Sciatic nerve (tissue), 2 donors: ENCODE measurements at places on chromosomes 2 and 18.

DNA sequence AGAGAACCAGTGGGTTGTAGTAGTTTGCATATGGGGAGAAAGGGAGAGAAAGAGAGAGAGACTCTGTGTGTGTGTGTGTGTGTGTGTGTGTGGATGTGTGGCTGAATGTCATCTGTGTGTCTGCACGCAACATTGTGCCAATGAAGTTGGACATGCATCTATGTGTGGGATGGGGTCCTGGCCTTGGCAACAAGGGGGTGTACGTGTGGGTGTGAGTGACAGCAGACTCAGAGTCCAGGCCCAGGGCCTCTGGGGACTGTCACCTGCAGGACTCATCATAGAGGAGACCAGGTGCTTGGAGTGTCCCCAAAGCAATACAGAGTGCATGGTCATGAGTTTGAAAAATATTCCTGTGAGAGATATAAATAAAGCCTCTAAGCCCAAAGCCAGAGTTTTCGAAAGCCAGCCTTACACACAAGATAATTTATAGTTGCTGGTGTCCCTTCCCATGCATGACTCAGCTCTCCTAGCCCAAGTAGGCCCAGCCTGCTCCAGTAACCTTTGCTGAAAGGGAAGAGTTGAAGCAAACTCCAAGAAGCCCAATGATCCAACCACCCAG is 59.9 kb downstream of the TNP1 start:
- DNase-seq: no peak

DNA sequence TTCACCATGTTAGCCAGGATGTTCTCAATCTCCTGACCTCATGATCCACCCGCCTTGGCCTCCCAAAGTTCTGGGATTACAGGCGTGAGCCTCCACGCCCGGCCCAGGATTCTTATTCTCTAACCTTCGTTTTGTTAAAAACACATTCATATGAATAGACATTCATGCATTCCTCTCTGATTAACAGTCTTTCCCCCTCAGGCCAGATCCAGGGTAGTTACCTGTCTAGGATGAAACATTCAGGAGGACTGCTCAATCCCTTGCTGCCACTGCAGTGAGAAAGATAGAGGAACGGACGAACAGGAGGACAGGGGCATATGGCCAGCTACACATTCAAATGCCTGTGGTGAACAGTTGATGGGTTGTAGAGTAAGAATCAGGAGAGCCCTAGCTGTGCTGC is 39.6 kb upstream of the EPC2 start:
- no peak for DNase-seq

GRCh38 chr2:204705243-204705932 is 160.1 kb downstream of the PARD3B start:
- no peak for DNase-seq

GRCh38 chr2:169693360-169693759 is 845 bp downstream of the CFAP210 start:
- no peak for DNase-seq

DNA sequence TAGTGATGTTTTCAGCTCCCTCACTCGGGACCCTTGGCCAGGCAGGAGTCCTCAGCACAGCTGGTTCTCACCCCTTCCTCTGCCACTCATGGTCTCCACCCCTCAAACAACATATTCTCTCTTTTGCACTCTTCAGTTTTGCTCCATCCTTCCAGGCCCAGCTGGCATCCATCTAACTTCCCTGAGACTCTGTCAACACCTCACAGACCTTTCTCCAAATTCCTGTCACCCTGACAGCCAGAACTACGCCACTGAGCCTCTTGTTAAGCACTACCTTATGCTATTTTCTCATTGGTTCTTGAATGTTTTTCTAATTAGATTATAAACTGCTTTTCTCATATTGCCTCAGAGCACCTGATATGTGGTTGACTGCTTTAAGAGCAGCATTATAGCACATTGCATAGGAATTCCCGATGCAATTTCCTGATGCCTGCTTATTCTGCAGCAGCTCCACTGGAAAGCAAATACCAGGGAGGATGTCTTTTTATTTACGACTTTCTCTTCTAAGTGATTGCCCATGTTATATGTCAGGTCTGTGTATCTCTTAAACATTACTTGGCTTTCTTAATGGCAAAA is 12.4 kb upstream of the INO80C start:
- DNase-seq: no peak

GRCh38 chr18:41059126-41059415 is 896.0 kb upstream of the PIK3C3 start:
- no peak for DNase-seq
